Iris pigment epithelial cell (primary cell): ENCODE measurements at places on chromosomes 11 and 22.
A peak's percentile ranks its signal among the peaks of the same experiment; 100 is the strongest.

DNA sequence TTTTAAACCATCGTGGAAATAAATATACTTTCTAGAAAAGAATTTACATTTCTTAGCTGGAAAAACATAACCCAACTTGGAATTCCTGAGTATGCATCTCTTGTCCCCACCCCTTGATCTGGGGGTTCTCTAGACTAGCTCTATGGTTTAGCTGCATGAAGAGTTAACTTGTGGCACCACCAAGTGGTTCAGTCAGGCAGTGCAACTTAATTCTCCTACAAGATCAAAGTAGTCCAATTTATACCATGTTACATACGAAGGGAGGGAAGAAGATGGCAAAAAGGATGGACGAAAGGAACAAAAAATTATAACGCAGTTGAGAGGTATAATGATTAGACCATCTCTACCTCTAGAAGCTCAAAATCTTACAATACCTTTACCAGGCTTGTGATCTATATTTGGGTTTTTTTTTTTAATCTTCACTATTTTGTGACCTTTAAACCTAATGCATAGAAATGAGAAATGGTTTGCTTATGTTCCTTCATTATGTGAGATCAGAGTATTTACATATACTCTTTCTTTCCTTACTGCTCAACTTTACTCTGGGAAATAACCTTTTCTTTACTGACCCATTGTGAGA, 28.5 kb upstream of the ALKBH3 start:
- peak; percentile 86 for DNase-seq

GRCh38 chr11:75450236-75450635, 17.2 kb upstream of the KLHL35 start:
- DNase-seq: no peak

DNA sequence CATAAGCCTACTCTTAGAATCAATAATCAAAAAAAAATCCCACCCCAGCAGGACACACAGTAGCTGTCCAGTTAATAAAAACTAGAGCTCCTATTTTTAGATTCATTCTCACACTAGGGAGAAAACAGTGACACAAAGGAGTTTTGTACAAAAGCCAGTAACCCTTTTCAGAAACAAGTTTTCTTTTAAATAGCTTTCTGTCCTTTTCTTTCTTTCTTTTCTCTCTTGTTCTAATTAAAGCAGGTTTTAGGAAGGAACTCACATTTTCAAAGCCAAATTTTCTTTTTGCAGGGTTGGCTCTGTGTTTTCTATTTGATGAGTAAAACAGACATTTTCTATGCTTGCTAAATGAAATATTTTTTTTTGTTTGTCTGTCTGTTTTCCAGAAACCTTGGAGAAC, 1390.7 kb downstream of the FAM181B start:
- DNase-seq: no peak

DNA sequence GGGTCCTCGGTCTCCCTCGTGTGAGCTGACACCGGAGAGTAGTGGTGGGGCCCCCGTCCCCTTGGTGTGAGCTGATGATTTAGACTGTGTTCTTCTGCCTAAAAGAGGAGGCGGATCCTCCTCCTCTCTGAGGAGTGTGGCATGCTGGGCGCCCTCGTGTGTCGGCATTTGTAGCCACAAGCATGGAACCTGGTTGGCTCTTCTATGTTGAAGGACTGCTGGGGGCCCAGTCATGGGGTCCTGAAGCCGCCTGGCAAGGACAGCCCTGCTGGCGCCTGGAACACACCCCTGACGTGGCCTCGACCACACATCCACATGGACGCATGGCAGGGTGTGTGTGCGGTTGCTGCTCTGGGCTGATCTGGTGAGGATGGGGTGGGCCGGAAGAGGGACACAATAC, 50.2 kb downstream of the AP2A2 start:
- DNase-seq: peak; percentile 30

DNA sequence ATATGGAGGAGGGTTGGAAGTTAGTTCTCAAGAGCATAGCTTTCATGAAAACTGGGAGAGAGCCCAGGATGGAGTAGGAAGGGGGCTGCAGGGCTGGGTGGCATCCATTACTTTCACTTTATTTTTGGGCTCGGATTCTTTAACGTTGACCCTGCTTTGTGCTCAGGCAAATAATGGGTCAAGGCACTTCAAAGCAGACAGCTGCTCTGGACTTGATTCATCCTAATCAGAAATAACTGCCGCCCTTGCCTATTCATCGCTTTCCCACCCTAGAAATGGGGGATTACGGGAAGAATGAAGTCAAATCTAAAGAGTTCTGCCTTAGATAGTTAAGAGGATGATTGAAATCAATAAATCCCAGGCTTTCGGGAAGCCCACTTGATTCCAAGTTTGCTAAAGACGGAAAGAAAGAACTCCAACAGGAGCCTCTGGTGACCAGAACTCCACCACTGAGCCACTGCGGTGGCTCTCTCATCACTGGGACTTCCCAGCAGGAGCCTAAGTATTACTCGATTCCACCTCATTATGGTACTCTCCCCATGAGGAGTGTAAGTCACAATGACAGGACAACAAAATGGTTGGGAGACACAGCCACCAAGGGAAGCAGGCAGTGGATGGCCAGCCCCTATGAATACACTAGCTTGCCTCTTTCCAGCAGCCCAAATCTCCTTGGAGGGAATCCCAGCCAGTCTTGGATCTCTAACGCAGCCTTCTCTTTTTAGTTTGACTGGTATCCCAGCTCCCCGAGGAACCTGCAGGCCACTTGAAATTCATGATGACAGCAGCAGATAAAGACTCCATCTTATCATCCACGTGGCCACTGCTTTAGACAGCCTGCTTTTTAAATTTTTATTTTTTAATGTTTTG, 815.5 kb downstream of the NTM start:
- DNase-seq: no peak

DNA sequence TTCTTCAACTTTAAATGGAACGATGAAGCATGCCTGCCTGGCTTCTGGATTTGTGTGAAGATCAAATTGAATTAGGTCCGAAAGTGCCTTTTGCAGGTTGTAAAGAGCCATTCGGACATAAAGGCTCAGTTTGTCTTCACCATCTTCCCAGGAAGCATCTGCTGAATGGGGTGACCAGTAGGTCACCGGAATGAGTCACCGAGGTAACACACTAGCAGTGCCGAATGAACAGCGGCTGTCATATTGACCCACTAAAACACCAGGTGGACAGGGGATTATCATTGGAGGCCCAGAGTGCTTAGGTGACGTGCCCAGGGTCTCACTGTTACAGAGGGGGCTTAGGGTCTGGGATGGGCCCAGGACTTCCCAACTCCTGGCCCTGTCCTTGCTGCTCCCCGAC, 43.1 kb upstream of the MYH9 start:
- peak; percentile 48 for DNase-seq

DNA sequence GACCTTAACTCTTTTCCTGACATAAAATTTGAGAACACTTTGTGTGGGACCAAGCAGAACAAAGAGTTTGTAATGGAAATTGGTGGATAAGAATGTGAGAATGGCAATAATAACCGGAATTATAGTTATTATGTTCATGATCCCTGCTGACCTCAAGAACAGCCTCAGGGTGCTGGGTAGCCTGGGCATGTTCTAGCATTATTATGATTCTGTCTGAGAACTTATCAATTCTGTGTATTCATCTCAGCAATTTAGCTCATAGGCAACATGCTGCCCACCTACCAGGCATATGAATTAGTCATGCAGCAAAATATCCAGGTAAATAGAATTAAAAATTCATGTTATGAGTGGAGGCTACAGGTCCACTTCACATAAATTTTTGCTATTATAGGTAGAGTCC, 61.9 kb downstream of the CTSC start:
- no peak for DNase-seq

- DNase-seq: no peak
Observed at GRCh38 chr11:33696931-33697638, 3.5 kb downstream of the C11orf91 start.
